ENCODE measurements at places on chromosomes 11 and 22.

DNA sequence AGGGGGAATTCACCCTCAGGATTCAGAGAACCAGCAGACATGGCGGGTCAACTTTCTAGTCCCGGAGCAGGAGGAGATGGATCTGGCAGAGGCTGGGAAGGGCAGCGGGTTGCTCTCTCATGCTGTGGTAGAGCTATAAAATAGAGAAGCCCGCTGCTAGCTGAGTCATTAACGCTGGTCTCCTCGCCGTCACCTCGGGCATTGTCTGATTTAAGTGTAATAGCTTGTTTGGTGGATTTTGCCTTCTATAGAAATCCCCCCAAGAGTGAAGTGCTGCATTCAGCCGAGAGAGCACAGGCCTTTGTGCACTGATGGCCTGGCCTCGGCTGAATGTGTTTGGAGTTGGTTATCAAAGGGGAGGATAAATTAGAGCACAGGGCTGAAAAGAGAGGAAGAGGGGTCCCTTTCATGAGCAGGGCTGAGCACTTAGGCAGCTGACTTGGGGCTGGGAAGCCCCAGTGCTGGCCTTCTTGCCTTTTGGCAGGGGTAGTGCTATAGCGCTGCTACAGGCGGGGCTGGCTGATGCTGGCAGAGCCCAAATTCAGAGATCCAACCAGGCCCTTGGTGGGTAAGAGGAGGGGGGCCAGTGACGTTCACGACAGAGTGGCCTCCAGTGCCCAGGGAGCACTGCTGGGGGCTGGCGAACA is 161.1 kb upstream of the CADM1 start:
- DNase-seq: no peak

GRCh38 chr11:15048616-15049015 is 24.8 kb upstream of the CALCB start:
- DNase-seq: no peak

DNA sequence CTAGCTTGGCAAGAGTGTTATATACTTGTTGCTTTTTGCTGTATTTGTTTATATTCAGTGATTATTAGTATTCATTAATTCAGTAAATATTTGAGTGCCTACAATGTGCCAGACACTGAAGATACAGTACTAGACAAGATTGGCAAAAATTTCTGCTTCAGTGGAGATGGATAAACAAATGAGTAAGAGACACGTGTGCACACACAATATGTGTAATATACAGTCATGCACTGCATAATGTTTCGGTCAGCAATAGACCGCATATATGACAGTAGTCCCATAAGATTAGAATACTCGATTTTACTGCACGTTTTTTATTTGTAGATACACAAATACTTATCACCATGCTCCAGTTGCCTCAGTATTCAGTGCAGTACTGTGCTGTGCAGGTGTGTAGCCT is 104.9 kb upstream of the GAL start:
- DNase-seq: no peak

- no peak for DNase-seq
These were observed 1104.8 kb downstream of the DLG2 start for GRCh38 chr11:84522331-84522730.

DNA sequence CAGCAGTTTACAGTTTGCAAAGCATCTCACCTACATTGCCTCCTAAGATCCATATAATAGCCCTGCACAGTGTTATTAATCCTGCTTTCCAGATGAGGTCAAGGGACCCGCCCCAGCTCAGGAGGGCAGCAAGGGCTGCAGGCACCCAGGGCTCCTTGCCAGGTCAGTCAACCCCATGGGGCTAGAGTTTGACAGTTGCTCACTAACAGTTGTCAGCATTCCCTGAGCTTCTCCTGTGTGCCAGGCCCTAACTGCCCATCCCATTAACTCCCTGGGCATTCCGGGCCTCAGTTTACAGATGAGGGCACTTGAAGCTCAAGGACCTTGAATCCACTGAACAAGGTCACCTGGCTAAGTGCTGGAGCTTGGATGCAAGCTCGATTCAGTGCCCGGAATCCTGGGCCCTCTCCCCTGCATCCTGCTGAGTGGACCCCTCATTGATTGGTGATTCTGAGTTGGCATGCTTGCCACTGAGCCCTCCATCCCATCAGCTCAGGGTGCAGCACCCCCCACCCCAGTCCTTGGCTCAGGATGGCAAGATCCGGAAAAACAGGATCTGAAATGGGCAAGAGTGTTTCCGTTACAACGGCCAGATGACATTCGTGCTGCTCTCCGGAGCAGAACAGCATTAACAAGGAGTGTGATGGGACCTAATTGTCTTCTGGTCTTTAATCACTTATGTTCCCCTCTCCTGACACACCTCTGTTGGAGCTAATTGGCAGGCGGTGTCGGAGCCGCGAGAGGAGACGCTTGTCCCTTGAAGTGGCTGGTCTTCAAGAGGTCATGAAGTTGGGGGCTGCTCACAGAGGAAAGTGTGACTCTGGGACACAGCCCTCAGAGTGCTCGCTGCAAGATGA is 87.4 kb upstream of the SHISAL1 start:
- no peak for DNase-seq

- DNase-seq: no peak
These were observed 10.4 kb upstream of the MED17 start for GRCh38 chr11:93773601-93774200.

- no peak for DNase-seq
These were observed 38.7 kb upstream of the CRTAM start for GRCh38 chr11:122799406-122800105.

GRCh38 chr11:94049351-94049750 is 28.2 kb downstream of the HEPHL1 start:
- DNase-seq: no peak

DNA sequence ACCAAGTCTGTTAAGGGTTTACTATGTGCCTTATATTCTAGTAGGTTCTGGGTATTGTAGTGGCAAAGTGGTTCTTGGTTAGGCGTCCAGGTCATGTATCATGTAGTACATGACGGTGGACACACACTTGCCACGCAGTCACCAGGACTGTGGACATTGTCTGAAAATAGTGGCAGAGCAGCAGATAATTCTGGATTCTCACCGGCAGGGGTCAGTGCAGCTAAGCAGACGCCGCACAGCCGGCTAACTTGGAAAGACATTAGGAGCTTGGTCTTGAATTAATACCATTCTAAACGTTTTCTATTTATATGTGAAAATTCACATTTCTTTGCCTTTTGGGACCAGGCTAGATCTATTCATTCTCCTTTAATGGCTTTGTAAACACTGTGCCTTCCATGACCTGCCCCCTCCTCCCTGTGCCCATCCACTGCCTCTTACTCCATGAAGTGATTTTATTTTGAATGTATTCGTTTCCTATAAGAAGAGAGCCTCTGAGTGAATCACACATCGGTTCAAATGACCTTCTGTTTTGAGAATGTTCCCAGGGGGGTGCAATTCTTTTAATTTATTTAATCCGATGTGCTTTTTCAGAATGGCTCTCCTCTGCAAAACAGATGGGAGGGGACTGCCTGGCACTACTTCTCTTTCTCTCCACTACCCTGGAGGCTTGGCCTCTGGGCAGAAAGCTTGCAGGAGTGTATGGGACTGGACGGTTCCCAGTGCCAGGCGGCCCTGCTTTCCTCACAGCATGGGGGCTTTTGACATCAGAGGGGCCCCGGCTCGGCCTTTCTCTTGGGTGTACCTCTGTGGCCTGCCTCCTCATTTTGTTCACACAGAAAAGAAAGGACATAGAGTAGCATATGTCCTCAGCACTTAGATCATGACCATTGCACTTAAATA is 378.0 kb downstream of the NTM start:
- DNase-seq: no peak

DNA sequence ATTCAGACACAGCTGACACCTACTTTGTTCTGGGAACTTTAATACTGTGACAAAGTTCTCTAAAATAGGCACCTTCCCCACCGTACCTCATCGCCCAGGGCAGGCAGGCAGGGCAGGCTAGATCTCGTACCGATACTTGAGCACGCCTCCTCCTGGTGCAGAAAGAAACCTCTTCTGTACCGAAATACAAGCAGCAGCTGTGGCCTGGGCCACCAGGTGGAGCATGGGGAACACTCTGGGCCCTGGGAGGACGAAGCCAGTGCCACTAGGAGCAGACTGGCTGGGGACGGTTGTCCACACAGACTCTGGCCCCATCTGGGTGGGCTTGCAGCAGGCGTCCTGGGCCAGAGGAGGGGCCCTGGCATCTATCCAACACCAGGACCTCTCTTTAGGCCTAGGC is 12.8 kb downstream of the PMM1 start:
- DNase-seq: peak; percentile 70

DNA sequence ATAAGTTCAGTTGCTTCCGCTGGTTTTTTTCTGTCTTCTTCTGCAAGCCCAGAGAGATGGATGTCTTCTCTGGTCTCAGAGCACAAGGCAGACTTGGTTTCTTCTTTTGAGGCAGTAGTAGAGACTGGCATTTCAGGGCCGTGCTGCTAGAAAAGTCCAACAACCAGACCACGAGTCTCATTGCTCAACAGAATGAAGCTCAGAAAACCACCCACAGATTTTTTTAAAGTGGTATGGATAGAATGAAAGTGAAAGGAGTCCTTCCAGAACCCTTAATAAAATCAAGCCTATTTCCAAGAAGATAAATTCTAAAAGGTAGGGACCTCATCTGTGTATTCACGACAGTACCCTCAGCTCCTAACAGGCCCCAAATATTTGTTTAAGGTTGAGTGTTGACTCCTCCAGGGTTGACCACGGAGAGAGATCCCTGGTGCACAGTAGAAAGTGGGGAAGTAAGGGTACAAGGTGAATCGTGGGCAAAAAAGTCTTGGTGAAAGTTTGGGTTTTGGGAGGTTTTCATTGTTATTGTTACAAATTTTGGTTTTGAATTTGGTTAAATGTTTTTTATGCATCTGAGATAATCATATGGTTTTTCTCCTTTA is 43.6 kb upstream of the DDX6 start:
- DNase-seq: no peak

- DNase-seq: no peak
These were observed 37.2 kb upstream of the CSNK2A3 start for GRCh38 chr11:11390068-11390771.

Data from iPS DF 19.7 (cell line).